IPS DF 6.9 (cell line): ENCODE measurements at places on chromosomes 1 and 21.

GRCh38 chr1:29183287-29183686 is 1.6 kb upstream of the SRSF4 start:
- no peak for DNase-seq

GRCh38 chr1:247184254-247184653 is 12.4 kb upstream of the ZNF124 start:
- no peak for DNase-seq

DNA sequence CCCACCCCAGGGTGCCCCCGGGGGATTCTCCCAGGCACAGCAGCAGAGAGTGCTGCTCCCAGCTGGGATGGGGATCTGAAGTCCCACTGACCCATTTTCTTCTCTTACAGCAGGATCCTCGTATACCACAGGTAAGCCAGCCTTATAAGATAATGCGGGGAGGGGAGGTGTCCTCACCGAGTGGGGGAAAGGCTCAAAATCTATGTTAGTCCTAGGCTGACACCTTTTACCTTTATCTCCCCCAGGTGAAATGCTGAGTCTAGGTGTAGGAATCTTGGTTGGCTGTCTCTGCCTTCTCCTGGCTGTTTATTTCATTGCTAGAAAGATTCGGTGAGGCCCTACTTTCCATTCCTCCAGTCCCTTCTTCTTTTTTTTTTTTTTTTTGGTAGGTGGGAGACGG is 5.3 kb downstream of the APH1A start:
- DNase-seq: no peak

DNA sequence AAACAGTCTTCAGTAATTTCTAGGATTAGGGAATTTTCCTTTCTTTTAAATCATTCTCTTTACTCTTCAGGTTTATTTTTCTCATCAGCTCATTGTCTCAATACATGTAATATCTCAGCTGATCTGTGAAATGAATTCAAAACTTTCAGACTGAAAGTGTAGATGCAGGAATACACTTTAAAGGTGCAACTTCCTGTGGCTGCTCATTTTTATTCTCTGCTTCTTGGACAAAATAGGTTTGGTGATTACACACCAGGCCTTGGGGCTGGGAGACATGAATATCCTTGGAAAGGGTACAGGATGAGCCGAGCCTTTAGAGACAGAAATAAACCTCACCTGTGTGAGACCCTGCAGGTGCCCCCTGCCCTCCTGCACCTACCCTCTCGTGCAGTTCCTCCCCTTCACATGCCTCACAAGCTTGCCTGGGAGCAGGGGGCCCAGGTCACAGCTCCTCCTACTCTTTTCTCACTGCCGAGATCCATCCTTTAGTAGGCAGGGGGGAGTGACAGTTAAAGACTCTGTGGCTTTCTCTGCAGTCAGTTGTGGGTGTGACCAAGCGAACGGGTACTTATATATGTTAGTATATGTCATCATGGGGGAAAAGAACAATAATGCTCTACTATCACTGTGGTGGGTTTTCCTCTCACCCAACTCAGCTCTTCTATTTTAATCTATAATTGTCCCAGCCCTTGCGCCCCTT is 23.6 kb downstream of the XCL2 start:
- DNase-seq: no peak

GRCh38 chr1:6868660-6869380 is 83.6 kb downstream of the CAMTA1 start:
- no peak for DNase-seq

DNA sequence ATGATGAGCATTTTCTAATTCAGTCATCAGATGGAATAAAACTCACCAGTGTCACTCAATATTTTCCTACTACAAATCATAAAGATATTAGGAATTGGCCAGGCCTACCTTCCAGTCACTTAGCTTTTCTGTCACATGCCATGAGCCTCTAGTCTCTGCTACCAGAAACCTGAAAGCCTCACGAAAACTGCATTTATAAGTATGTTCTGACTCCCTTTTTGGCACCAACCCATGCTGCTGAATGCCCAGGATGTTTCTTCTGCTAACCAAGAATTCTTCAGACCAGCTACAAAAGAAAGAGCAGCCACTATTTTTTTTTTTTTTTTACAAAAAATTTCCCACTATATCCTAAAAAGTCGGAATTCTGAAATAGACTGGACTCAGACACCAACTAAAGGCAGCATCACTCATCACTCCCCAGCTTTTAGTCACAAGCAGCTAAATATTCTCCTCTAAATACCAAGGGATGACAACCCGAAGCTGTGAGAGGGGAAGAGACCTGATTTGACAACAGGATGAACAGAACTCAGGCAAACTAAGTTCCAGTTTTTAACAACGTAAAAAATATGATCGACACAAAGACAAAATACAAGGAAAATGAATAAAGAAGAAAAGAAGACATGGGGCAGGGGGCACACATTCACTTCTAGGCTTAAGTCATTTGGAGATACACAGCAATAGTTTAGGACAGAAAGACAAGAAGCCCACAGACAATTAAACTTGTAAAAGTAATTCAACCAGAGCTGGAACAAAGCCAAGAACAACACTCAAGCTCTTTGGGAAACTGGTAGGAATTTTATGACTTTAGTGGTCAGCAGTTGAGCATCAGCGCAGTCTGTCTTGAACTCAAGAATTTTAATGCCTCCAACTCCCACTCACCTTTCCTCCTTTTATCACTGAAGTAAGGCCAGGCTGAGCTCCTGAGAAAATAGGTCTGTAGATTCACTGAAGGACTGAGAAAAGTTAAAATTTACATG is 1.7 kb downstream of the DCAF8 start:
- DNase-seq: no peak

GRCh38 chr1:9668080-9668479 is 16.5 kb downstream of the PIK3CD start:
- no peak for DNase-seq

DNA sequence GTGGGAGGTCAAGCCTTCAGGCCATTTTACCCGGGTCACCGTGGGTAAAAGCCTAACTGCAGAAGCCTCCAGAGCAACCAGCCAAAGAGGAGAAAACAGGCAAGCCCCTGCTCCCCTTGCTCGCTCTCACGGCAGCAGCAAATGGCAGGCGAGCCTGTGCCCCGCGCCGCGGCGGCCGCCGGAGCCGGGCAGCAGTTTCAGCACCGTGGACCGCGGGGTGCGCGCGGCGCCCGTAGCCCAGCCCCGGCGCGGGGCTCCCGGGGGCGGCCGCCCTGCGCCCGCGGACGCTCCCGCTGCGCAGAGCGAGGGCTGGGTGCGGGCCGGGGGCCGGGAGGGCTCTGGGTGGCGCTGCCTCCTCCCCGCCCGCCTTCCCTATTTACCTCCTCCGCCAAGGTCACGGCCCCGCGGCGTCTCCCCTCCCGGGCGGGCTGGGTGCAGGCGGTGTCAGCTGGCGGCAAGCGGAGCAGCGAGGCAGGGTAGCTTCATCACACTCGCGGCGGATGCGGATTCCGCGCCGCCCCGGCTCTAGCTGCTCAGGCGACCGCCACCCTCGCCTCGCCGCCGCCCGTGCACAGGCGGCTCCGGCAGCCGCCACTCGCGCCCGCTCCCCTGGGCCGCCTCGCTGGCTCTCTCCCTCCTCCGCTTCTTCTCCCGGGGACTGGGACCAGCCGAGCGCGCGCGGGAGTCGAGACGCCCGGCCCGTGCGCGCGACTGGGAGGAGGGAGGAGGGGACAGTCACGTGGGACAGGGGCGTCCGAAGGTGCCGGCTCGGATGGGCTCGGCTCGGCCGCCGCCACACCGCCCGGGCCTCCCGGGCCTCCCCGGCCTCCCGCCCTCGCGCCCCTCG is at the start of gene RGS7:
Gene RGS7 (minus strand): TSS at position 687 of the 847 bp plus-strand sequence.
- DNase-seq: no peak

GRCh38 chr21:40769231-40769630 is 77.7 kb downstream of the DSCAM start:
- DNase-seq: no peak

- DNase-seq: no peak
Observed at GRCh38 chr1:201539561-201540431, 869 bp downstream of the NAV1 start.

DNA sequence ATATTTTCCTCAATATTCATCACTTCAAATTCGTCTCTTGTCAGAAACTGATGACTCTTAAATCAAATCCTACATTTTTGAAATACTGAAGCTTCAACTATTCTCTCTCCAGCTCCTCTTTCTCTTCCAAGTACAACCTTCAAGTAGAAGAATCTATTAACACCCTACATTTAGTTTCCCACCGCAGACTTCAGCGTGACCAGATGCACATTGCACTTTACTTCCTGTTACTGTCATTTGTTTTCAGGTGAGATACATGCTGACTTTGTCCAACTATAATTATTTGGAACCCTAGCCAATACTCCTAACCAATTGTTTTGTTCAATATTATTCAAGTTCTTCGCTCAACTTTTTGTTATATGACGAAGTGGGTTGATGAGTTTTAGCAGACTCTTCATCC is 116.0 kb downstream of the MRPL39 start:
- no peak for DNase-seq

- no peak for DNase-seq
Observed at GRCh38 chr21:34927992-34928391, 121.1 kb downstream of the RUNX1 start.

DNA sequence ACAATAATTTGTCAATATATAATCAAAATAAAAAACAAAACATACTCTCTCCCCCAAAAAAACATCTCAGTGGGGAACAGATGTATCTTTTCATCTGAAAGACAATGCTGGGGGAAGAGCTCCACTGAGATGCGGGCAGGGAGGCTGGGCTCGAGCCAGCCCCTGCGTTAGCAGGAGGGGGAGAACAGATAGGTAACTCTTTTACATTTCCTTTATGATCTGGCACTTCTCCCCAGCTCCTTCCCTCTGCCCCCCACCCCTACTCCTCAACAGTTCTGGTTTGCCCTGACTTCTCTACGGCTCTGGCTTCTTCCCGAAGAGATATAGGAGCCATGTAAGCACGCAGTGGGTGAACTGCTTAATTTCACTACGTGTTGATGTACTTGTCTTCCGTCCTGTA is 12.4 kb downstream of the LEPR start:
- no peak for DNase-seq

GRCh38 chr21:45459171-45460010 is 54.4 kb downstream of the COL18A1 start:
- DNase-seq: no peak

DNA sequence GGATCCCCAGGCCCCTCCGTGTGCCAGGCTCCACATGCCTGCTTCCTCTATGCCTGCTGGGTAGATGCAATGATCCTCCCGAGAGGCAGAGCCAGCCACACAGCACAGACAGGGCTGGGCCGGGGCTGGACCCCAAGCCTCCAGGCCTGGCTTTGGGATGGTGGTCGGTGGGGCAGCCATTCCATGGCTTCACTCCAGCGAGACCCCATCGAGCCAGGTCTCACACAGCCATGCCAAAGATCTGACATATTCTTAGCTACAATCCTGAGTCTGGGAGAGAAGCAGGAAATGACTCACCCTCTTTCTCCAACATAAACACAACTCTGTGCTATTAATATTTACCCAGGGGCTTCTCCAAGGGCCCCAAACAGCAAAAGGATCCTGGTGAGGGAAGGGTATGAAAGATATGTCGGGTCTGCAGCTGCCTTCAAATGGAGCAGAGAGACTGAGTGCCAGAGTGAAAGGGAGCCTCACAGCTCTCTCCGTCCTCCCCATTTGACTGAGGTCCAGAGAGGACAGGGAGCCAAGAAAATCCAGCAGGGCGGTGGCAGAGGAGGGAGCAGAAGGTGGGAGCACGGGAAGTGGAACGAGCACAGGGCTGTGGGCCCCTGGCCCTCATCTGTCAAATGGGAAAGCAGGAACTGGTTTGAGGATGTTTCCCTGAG is 639.5 kb downstream of the MATN1 start:
- DNase-seq: no peak
